ENCODE measurements at places on chromosomes 4 and X.

- no peak for DNase-seq
Observed at GRCh38 chrX:30141966-30142365, 73.4 kb upstream of the MAGEB2 start.

DNA sequence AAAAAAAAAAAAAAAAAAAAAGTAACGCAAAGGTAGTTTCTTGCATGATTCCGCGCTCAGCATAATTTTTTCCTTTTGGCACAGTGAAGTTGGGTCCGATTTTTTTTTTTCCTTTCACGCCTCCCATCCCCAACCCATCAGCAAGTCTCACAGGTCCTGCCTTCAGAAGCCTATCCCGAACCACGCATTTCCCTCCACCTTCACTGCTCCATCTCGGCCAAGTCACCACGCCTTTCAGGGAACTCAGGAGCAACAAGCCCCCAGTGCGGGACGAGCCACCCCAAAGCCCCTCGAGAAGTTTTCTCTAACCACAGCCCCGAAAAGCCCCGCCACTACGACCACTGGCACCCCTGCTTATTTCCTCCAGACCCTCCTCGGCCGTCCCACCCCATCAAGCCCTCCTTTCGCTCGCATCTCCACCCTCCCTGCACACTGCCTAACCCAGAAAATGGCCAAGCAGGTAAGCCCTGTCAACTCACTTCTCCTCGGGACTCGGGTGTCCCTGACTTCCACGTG lies 1.0 kb downstream of the SLBP start:
- no peak for DNase-seq

DNA sequence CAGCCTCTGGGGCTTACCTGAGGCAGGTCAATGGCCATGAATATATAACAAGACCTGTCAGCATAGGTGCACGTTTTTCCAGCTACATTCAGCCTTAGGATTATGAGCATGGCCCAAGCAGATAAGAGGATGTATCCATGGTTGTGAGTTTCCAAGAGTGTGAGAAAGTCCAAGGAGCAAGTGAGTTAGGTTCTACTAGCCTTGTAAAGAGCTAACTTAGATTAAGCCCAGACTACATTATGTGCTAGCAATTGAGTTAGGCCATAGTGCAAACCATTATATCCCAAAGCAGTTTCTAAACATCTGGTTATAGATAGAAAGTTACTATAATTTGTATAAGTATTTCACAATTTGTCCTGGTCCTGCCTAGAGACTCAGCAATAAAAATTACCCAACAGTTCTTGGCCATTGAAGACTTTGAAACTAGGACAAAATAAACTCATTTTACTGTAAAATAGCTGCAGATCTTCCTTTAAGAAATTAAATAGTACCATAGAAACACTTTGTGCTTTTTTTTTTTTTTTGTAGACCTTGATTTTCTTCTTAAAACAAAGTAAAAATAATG lies 312.0 kb downstream of the CAMK2D start:
- DNase-seq, result no peak

- DNase-seq, result no peak
Observed at GRCh38 chr4:11028334-11028733, 343.8 kb upstream of the CLNK start.

DNA sequence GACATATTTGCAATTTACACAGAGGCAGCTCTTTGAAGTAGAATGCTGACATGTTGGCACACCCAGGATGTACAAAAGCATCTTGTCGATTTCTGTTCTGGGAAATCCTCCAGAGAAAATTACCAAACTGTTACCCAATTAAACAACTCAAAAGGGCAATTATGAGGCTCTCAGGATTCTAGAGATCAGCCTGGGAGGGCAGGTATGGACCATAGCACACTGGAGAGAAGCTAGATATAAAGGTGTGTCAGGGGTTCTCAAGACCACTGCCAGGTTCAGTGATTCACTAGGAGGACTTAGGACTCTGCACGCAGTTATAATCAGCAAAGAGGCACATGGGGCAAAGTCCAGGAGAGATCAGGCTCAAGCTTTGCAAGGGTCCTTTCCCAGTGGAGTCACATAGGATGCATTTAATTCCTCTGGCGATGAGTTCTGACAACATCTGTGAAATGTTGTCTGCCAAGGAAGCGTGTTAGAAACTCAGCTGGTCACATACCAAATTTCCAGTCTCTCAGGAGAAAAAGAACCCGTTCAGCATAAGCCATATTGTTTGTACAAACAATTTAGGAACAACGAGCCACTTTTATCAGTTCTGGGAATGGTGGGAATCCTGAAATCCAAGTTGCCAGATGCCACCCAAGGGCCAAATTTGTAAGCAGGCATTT lies 100.8 kb downstream of the SYTL5 start:
- DNase-seq, result no peak

DNA sequence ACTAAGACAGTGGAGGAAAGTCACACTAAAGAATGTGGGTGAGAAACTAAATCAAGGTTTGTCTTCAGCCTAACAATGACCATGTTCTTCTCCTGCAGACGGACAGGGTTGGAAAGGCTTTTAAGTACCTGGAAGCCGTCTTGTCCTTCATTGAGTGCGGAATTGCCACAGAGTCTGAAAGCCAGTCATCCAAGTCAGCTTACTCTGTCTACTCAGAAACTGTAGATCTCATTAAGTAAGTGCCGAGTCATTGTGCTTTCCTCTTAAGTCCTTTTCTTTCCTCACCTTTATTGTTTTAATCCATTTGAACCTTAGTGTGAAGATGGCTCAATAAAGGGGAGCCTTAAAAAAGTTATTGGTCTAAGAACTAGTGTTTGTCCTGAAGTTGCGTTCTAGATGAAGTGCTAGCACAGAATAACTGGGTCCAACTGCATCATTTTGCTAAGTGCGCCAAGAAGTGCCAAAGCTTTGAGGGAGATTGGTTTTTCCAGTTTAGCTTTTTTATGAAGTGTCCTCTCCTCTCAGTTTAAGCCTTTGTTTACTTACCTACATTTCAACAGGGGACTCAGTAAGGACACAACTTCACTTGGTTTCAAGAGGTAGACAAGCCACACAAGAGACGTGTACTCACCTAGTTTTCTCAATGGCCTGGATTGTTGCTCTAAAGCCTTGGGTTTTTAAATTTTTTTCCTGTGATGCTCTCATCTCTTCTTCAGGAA lies 89.3 kb downstream of the KLHL8 start:
- DNase-seq, result no peak

- DNase-seq, result no peak
Observed at GRCh38 chr4:119315036-119315435, 6.9 kb downstream of the FABP2 start.

DNA sequence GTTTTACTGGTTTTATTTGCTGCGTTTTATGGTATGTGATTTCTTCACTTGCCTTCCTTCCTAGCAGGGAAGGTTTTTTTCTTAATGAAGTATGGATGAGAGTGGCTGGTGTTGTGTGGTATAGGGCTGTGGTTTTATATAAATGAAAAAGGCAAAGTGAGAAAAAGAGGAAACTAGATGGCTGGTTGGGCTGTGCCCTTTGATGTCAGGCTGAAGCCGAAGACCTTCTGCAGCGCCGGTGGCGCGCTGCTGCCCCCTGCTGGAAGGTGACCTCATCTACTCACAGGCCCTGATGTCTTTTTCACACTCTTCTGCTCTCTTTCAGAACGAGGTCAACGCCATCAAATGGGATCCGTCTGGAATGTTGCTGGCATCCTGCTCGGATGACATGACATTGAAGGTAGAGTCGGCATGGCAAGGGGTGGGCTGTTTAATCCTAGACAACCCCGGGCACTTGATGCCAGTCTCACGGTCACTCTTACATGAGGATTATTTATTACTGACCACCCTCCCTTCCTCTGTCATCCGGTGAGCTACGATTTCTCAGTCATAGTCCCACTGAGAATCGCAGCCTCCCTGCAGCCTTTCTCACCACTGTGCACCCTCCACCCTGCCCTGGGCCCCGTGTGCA lies 56.6 kb downstream of the GPR143 start:
- peak; percentile 58 for DNase-seq

- DNase-seq, result no peak
Observed at GRCh38 chr4:40059362-40059761, 2.7 kb downstream of the N4BP2 start.

DNA sequence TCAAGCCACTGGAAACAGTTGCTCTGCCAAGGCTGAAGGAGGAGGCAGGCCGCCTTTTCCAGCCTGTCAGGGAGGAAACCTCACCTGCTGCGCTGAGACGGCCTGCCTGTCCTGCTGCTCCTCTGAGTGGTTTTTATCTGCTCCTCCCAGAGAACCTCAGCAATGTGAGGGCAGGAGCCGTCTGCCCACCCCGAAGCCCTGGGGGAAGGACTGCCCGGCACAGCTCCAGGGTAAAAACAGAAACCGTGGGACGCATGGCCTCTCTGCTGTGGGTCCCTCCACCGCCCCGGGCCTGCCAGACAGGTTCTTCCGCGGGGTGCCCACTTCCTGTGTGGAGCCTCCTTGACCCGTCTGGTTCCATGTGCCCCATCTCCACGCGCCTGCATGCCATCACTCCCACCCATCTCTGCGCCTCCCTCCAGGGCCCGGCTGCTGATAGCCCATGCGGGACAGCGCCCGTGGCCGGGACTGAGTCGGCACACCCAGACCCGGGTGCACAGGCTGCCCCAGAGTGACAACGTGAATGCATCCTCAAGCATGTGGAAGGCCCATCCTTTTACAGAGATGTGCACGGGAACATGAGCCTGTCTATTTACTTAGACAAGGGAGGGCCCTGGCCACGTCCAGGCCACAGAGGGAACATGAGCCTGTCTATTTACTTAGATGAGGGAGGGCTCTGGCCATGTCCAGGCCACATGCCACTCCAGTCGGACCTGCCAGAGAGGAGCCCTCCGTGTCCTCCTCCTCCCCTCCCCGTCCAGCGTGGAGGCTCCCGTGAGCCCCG lies 4.0 kb upstream of the SLC49A3 start:
- no peak for DNase-seq

GRCh38 chr4:38688676-38689355 lies 24.8 kb downstream of the KLF3 start:
- DNase-seq, result no peak

DNA sequence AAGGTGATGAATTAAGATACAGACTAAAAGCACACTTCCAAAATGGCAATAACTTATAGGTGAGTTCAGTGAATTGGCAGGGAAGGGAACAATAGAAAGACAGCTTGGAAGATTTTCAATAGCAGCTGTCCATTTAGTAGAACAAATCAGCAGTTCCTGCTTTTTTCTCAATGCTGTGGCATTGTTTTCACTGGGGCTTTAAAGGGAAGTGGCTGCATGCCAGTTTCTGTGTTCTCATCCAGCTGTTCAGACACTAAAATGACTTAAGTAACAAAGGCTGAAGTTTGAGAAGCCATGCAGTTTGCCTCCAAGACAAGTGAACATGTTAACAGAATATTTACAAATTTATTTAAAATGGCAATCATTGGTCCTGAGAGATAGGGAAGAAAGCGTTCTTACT lies 291.9 kb downstream of the FAM47A start:
- DNase-seq, result no peak

DNA sequence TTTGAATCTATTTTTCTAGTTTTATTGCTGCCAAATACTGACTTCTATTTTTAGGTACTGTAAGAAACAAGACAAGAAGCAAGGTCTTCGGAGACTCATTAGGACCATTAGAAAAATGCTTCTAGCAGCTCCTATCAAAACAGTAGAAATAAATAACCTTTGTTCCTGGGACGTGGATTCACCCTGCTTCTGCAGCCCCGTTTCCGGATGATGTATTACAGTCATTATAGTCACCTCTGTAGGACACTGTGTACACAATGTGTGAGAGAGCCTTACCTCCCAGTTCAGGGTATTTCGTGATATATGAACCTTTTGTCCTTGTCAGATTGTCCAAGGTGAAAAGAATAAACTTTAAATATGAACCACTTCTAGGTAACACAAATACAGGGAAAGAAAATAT lies 484.0 kb upstream of the TECRL start:
- no peak for DNase-seq

- DNase-seq, result no peak
Observed at GRCh38 chrX:38403834-38404233, 51.4 kb downstream of the OTC start.

- DNase-seq, result no peak
Observed at GRCh38 chr4:53684136-53685130, 93.1 kb upstream of the LNX1 start.

- DNase-seq, result no peak
Observed at GRCh38 chr4:156888762-156889161, 82.8 kb downstream of the PDGFC start.

GRCh38 chr4:126627255-126627654 lies 1005.5 kb upstream of the INTU start:
- DNase-seq, result no peak

DNA sequence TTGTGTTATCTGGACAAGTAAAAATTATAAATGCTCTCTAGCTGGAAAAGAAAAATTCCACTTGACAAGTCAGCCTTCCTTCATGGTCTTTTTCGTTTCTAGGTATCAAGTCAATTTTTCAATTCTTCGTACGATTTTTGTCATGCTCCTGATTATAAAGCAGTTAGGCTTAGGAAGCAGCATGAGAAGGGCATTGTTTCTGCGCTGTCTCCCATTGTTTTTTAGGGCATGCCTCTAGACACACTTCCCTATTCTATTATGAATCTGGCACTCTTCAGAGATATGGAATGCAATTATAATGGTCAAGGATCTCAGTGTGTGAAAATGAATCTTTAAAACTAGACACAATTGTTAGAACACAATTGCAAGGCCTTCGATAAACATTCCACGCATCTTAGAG lies 164.1 kb upstream of the FAT1 start:
- DNase-seq, result no peak

- DNase-seq, result no peak
Observed at GRCh38 chr4:153374442-153374841, 30.0 kb downstream of the MND1 start.

GRCh38 chr4:8040607-8041006 lies 100.9 kb upstream of the AFAP1 start:
- no peak for DNase-seq
